ENCODE measurements at places on chromosomes 1 and 21.

- DNase-seq, result no peak
Measured at GRCh38 chr1:46490656-46491442, 1.2 kb downstream of the DMBX1 start.

GRCh38 chr1:57707631-57708030 lies 283.8 kb upstream of the DAB1 start:
- no peak for DNase-seq

DNA sequence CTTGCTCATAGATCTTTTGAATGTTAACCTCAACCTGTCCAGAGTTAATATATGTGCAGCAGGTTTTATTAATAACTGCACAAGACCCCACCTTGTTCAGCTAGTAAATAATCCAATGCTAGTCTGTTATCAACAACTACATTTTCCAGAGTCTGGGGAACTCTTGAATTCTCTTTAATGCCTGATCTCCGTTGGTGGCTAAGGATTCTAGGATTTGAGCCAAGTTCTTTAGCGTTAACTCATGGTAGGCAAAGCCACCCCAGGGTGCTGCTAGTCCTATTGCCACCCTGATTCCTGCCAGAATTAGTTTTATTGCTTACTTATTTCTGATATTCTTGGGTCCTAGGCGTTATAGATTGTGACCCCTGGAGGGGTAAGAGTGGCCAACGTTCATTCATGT lies 12.8 kb downstream of the BACE2 start:
- DNase-seq, result no peak

- no peak for DNase-seq
Measured at GRCh38 chr1:204446413-204447111, 34.9 kb upstream of the PPP1R15B start.

- DNase-seq, result no peak
Measured at GRCh38 chr21:15121655-15122120, 56.9 kb upstream of the NRIP1 start.

DNA sequence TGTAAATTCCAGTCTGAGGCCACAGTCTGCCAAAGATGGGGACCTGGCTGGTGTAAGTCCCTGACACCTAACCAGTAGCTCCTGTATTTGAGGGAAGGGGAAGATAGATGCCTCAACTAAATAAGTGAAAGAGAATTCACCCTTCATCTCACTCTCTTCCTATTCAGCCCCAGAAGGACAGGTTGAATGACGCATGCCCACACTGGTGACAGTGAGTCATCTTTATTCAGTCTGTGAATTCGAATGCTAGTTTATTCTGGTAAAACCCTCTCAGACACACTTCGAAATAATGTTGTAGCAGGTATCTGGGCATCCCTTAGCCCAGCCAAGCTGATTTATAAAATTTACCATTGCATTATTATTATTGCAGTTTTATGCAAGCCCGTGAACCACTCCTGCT lies 617.0 kb upstream of the PRMT6 start:
- no peak for DNase-seq

- DNase-seq, result no peak
Measured at GRCh38 chr1:211775170-211775569, 55.4 kb downstream of the LPGAT1 start.

DNA sequence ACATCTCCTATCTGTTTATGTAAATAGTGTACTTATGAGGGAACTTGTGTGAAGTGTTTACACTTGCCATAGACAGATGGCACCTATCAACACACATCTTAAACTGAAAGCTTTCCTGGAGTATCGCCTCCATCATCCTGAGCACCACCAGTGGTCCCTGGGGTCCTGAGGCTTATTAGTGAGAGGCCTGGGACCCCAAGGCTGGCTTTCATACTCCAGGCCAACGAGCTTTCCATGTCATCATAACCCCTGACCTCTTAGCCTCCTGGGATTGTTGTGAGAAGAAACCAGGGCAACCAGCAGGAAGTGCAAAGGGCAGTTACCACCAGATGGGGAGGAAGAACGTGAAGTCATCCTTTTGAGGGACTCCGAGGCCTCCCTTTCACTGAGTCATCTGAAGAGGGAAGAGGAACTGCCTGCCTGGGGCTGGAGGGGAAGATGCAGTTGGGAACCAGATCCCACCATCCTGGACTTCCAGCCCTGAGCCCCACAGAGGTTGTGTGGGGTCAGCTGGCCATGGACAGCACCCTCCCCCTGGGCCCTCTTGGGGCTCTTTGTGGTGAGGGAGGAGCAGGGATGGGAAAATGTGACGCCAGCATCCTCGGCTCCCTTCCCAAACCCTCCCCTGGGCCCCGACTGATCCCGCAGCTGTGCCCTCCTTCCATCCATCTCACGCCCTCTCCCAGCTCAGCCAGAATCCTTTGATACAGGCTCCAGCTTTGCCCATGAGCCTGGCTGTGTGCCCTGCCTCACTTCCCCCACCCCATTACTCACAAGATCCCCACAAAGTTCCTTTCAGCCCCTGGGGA lies 5.8 kb downstream of the INKA2 start:
- DNase-seq, result peak; percentile 89

GRCh38 chr1:237863234-237863633 lies 27.5 kb downstream of the ZP4 start:
- DNase-seq, result no peak

GRCh38 chr21:14615359-14615974 lies 69.4 kb upstream of the SAMSN1 start:
- no peak for DNase-seq

- DNase-seq, result no peak
Measured at GRCh38 chr1:230176326-230176725, 109.3 kb downstream of the GALNT2 start.

DNA sequence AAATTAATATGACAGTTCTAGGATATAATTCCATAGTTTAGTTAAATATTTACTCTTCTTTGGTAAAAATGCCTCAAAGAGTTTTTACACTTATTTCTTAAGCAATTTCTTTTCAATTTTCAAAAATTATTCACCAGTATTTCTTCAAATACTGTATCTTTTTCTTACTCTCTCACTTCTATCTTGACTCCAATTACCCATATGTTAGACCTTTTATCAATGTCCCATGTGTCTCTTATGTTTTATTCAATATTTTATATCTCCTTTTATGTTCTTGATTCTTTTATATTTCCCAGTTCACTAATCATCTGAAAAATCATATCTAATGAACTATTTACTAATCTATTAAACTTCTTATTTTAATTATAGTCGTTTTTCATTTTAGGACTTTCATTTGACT lies 11.5 kb upstream of the LRIF1 start:
- no peak for DNase-seq

- no peak for DNase-seq
Measured at GRCh38 chr1:192327997-192328396, 11.2 kb downstream of the RGS21 start.

- no peak for DNase-seq
Measured at GRCh38 chr1:75430526-75430925, 180.4 kb downstream of the SLC44A5 start.

DNA sequence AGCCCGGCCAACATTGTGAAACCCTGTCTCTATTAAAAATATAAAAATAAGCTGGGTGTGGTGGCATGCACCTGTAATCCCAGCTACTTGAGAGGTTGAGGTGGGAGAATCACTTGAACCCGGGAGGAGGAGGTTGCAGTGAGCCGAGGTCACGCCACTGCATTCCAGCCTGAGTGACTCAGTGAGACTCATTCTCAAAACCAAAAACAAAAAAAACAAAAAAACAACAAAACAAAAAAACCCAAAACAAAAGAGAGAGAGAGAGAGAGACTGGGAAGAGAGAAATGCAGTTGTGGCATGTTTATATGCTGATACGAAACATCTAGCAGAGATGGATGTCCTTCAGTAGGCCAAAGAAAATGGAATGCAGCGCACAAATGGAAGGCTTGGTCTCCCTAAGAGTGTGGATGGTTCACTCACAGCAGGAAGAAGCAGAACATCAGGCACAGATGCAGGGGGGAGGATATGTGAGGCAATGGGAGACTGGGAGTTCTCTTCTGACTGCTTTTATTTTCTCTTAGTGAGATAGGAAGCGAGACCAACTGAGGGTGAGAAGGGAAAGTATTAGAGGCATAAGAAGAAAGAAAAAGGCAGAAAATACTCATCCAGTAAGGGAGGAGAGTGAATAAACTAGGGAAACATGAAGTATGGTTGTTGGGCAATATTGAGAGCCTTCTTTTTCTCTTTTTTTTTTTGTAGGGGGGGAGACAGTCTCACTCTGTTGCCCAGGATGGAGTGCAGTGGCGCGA lies 16.0 kb downstream of the THEM4 start:
- DNase-seq, result no peak
